Midbrain (tissue), 1 donor: ENCODE measurements at places on chromosomes 2 and 18.

- no peak for DNase-seq
These were observed 10.0 kb downstream of the LRATD1 start for GRCh38 chr2:14642499-14642898.

GRCh38 chr2:228181098-228182019 lies at the start of gene SPHKAP:
Gene SPHKAP (minus strand): TSS chr2:228181687. CDS start chr2:228181598, 89 bp downstream.
- no peak for DNase-seq

DNA sequence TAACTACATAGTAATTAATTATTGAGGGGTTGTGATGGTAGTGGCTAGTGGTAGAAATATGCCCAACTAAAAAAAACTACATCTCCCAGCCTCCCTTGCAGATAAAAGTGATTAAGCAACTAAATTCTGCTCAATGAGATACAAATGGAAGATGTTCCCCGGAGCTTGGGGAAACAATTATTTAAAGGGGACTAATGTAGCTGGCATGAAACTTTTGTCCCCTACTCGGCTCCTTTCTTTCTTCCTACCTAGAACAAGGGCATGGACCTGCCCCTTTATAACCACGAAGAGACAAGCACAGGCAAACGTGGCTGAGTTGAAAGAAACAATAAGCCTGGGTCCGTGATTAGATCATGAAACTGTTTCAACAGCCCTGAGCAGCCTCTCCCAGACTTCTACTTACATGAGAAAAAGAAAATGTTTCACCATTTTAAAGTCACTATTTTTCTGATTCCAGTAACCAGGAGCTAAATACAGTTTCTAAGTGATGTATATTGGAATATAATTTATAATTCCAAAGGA lies 236.9 kb downstream of the SCG2 start:
- DNase-seq = no peak

- DNase-seq = no peak
These were observed 308.1 kb downstream of the GBX2 start for GRCh38 chr2:235860111-235860510.

GRCh38 chr2:6308986-6309385 lies 556.7 kb downstream of the CMPK2 start:
- no peak for DNase-seq

GRCh38 chr18:906416-907114 lies 1.9 kb downstream of the ADCYAP1 start:
- no peak for DNase-seq

- no peak for DNase-seq
These were observed 112.1 kb downstream of the MCFD2 start for GRCh38 chr2:46803547-46803878.

- no peak for DNase-seq
These were observed 74.4 kb downstream of the CAPN13 start for GRCh38 chr2:30732876-30733275.

- no peak for DNase-seq
These were observed 474.9 kb downstream of the EIPR1 start for GRCh38 chr2:2902547-2903281.

DNA sequence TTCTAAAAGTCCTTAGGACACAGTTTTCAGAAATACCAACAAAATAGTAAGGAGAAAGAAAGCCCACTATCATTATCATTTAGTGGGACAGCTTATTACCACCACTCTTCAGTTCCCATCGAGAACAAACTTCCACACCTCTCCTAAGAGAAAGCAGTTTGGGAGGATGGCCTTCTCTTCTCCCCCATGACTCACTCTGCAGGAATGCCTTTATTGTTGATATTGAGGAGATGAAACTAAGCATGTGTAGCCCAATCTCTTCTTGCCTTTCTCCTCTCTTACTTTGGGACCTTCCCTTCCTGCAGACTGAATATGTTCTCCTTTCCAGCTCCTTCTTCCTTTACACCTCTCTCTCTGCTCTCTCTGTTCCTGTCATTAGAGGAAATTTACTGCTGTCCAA lies 30.0 kb upstream of the ERMN start:
- no peak for DNase-seq

DNA sequence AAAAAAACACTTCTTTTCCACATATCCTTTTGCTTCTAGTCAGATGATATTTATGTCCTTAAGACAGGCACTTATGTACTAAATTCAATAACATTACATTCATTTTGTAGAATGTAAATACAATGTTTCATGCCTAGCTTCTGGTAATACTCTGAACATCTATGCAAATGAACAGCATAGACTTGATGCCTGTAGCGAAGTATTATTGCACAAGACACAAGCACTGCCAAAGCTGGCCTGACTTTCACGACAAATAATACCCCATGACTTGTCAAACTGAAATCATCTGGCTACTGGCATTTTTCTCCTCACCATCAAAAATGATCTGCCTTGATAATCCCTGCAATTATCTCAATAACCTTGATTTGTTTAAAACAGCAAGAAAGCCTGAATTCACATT lies 101.3 kb downstream of the L3MBTL4 start:
- DNase-seq = no peak

DNA sequence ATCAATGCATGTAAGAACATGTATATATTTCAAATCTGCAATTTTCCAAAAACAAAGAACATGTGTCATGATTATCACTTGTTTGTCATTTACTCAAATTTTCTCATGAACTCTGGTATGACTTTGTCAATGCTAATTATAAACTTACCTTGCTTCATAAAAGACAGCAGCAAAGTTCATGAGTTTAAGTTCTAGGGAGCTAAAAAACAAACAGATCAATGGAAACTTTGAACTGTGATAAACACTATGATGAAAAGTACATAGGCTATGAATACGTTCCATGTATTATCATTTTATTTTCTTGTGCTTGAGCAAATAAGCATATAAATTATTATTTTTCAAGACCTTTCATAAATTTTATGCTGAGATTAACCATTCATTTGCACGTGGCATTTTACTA lies 940.8 kb downstream of the MBD2 start:
- DNase-seq = no peak

- DNase-seq = peak; percentile 87
These were observed 54.0 kb downstream of the IL1RL2 start for GRCh38 chr2:102240640-102241370.

- DNase-seq = no peak
These were observed 80.1 kb upstream of the CREB1 start for GRCh38 chr2:207449642-207450165.

DNA sequence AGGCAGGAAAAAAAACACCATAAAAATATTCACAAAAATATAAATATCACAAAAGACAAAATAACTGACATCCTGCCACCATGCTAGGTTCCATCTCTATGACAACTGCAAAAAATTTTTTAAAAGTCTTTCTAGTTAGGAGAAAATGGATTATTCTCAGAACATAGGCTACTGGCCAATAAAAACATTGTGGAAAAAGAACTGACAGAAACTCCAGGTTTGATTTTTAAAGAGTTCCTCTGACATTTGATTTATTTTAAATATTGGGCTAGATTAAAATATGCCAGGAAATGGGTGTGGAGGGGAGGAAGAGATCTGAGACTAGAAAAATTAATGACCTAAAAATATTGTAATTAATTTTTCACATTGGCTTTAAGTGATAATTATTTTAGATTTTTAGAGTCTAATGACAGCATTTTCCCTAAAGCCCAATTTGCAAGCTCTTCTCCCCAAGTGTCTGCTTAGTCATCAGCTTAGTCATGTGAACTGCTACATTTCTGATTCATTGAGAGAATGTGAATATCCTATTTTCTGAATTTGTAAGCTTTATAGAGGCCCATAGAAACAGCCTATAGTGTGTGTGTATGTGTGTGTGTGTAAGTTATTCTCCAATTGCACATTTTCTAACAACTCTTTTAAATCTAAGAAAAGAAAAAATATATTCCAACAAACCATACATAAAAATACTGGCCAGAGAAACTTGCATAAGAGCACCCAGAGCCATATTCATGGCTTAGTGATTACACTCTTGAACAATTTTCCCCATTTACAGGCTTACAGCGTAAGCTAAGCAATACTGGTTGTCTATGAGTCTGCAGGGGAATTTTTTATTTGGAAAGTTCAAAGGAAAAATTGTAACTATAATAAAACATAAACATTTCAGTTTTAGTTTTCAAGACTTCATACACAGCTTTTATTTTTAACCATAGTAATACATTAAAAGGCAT lies 48.4 kb downstream of the TMEFF2 start:
- no peak for DNase-seq

DNA sequence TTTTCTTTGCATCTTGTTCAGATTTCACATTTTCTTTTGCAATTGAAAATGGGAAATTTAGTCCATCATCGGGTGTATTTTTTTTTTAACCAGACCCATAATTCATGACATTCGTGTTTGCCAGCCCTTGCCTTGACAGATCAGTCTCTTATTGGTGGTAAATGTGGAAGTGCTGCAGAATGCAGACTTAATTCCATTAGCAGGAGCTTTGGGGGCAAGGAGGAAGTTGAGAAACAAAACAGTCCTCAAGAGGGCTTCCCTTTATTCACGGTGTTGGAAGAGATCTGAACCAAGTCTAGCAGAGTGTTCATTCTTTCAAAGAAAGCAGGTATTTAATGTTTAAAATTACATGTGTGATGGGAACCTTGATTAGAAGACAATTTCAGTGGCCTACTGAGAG lies 16.6 kb upstream of the RPE start:
- DNase-seq = no peak

- no peak for DNase-seq
These were observed 223.7 kb upstream of the TRIB2 start for GRCh38 chr2:12493031-12493513.

DNA sequence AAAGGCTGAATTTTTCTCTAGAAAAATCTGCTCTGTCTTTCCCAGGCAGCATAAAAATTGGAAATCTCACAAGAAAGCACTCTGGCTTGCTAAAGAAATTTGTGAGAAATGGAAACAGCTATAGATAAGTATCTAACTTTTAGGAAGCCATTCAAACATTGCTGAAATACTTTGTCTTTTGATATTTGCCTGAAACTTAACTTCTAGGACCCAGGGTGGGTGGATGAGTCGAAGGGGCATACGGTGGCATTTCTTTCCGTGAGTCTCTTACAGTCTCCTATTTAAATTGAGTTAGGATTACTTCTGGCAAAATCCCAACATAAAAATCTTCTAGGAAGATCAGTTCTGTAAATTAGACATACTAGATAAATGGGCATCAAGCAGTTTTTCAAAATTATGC lies 532 bp upstream of the COL3A1 start:
- no peak for DNase-seq
